Fibroblast of villous mesenchyme (primary cell): ENCODE measurements at places on chromosomes 7 and 10. TPM values are rescaled to one million over a fixed set of nuclear protein-coding genes. Genes with fewer than 3 reads are reported as not detected.

FBXO24 gene
- 0.32 and 0.43 TPM in 2 replicates for total RNA-seq

TYW1B gene
- total RNA-seq: 2.2 and 2.3 TPM in 2 replicates

DNA sequence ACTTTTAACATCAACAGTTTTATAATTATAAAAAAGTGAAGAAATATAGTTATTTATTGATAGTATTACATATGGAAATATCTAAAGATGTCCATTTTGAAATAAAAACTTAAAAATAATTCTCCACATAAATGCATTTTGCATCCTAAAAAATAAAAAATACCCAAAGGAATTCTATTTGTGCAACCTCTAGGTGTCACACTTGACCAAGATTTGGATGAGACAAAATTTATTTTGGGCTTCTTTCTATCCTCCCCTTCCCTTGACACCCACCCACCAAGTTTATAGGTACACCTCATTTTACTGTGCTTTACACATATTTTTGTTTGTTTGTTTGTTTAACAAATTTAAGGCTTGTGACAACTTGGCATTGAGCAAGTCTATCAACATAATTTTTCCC, 3.3 kb upstream of the THSD7A start:
- no peak for DNase-seq

DNA sequence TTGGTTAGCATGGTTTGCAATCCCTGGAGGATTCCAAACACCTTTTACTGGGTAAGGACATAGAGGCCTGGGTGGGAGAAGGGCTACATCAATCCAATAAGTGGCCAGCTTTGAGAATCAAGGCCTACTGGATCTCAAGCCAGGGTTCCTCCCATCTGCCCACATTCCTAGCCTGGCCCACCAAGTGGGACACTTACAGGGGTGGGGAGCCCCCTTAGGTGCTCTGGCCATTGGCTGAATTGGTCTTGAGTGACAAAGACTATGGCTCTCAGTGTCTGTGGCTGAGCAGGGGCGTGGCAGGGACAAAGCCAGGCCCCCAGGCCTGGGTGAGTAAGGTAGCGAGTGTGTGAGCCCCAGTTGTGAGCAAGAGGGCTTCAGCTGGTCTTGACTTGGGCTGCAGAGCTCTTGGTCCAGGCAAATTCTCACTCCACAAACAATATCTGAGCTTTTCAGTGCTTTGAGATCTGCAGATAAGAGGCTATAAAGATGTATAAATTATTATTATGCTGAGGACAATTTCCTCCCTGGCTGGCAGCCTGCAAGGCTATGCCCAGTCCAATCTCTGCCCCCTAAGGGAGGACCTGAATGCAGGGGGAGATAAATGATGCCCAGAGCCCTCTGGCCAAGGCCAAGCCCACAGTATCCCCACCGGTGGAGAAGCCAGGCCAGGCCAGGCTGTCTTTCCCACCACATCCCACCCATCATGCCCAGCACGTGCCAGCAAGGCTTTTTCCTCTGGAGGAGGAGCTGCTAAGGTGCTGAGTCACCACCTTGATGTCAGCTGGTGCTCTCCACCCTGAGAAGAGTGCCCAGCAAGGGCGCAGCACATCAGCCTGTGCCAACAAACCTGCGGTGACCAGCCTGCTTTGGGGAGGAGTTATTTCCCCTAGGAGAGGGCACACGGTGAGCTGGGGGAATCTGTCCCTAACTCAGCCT, 80.7 kb upstream of the DUSP5 start:
- DNase-seq: no peak

GRCh38 chr10:68604441-68604840, 44.3 kb downstream of the TET1 start:
- no peak for DNase-seq

DNA sequence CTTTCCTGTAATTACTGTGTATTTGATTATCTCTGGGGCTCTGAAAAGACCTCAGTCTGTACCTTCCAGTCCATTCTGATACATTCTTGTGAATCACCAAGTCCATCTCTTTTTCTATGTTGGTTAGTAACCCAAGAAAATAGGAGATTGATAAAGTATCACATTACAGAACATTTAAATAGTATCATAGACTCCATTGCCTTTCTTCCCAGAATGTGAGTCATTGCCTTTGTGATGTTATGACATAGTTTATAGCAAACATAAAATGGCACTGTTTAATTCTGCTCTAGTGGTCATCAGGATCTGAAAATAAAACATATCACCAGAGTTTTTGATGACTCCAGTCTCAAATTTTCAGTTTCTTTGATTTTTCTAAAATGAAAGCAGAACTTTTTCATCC, 78.4 kb downstream of the NRG3 start:
- DNase-seq: no peak

- DNase-seq: no peak
Measured at GRCh38 chr7:113775401-113775800, 143.4 kb downstream of the PPP1R3A start.
